ENCODE measurements at places on chromosomes 4 and X. TPM values are rescaled to one million over a fixed set of nuclear protein-coding genes. Genes with fewer than 3 reads are reported as not detected.

Gene CXorf49
- not detected for total RNA-seq

Gene NDUFB11
- total RNA-seq: 167 TPM

Gene TKTL1
- not detected for total RNA-seq

Gene ERAS
- 0.10 TPM for total RNA-seq

Gene PAPSS1
- 30.1 TPM for total RNA-seq

Gene TCEAL6
- total RNA-seq: not detected

Gene LYAR
- total RNA-seq: 26.3 TPM

Gene PGRMC1
- 144 TPM for total RNA-seq

Gene NR3C2
- total RNA-seq: 0.08 TPM

Gene ARHGAP4
- total RNA-seq: 1.4 TPM

Gene RADX
- 0.06 TPM for total RNA-seq

Gene GCNA
- total RNA-seq: 1.9 TPM

Gene ARMCX4
- 0.63 TPM for total RNA-seq

Gene RS1
- not detected for total RNA-seq

Gene KCNE5
- 0.20 TPM for total RNA-seq

Gene HAND2
- 0.45 TPM for total RNA-seq

Gene REPS2
- total RNA-seq: 1.5 TPM

Gene GPC3
- 0.13 TPM for total RNA-seq

Gene TGIF2LX
- not detected for total RNA-seq

Gene ZMAT1
- 0.07 TPM for total RNA-seq

Gene S100P
- 144 TPM for total RNA-seq

Gene C4orf50
- total RNA-seq: not detected

Gene RAB39B
- 0.83 TPM for total RNA-seq

Gene RAB40A
- total RNA-seq: not detected

Gene TMSB15A
- 0.56 TPM for total RNA-seq

Gene BGN
- total RNA-seq: not detected

Gene DMP1
- total RNA-seq: not detected

Gene ZNF157
- 0.05 TPM for total RNA-seq

Gene C4orf51
- total RNA-seq: not detected

Gene FGF5
- 0.32 TPM for total RNA-seq

Gene MCTS1
- 98.0 TPM for total RNA-seq

Gene MAGEB17
- total RNA-seq: not detected

Gene HTT
- 13.2 TPM for total RNA-seq

Gene ZAR1
- total RNA-seq: not detected

Gene ACSL1
- 38.7 TPM for total RNA-seq

Gene COL25A1
- total RNA-seq: not detected

Gene DCAF8L2
- total RNA-seq: not detected

Gene RTL3
- 0.14 TPM for total RNA-seq

Gene HSD17B13
- total RNA-seq: 0.05 TPM

Gene TSPAN7
- total RNA-seq: 2.6 TPM

Gene ARX
- total RNA-seq: 0.38 TPM

Gene IQCM
- total RNA-seq: not detected

Gene SPATA18
- 5.5 TPM for total RNA-seq

Gene ASB5
- total RNA-seq: not detected

Gene F11
- total RNA-seq: not detected

Gene TRMT44
- 6.3 TPM for total RNA-seq

Gene MTNR1A
- 0.43 TPM for total RNA-seq

Gene NSUN7
- 0.43 TPM for total RNA-seq

Gene TCEAL3
- 17.1 TPM for total RNA-seq

Gene DCAF12L2
- 0.08 TPM for total RNA-seq

Gene STBD1
- 13.0 TPM for total RNA-seq

Gene RTL5
- total RNA-seq: 2.9 TPM

Gene P2RY4
- 0.06 TPM for total RNA-seq

Gene PAGE1
- total RNA-seq: 0.29 TPM

Gene ATP1B4
- total RNA-seq: not detected

Gene NEK1
- total RNA-seq: 2.3 TPM

Gene ITGB1BP2
- total RNA-seq: 1.1 TPM

Gene PALLD
- 67.9 TPM for total RNA-seq

Gene SLC6A8
- 12.4 TPM for total RNA-seq

All from A549 treated with Hydrocortisone at 1 μM for 4 hours (cell line).